Stimulated activated CD4-positive, alpha-beta T cell treated with anti-CD3 and anti-CD28 coated beads, Interleukin-2, amount 100 ng/mL, for 4 hours (primary cell): ENCODE measurements at places on chromosomes 7 and 10.
A peak's percentile ranks its signal among the peaks of the same experiment; 100 is the strongest.

DNA sequence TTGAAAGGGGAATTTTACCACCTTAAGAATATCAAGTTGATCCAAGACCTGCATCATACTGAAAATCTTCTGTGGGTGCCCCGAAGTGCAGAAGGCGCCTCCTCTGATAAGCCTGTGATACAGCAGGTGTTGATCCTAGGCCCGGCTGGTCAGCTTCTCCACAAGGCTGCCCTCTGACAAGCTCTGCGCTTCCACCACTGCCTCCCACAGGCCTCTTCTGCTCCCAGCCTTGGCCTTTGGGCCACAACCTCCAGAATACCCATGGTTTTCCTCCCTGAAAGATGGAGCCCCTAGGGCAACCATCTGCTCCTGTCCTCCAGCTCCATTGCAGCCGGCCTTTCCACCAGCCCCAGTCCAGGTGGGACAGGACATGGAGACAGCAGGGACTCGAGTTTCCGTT is 5.6 kb upstream of the OGDHL start:
- no peak for DNase-seq

GRCh38 chr10:90621577-90621976 is 236.3 kb downstream of the HTR7 start:
- DNase-seq: no peak

DNA sequence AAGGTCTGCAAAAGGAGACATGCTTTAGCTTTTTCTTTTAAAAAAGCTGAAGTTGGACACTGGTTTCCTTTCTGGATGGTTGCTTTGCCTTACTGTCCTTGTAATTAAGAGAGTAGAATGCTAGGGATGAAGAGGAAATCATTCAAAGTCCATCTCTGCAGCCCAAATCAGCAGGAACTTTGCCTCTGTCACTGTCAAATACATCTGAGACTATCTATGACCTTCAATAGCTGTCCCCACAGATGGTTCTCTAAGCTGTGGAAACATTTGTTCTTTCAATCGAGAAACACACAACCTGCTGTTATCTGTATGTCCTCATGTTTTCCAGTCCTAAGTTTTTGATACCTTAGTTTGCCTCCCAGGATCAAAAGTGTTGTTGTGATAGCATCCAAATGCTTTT is 117.5 kb downstream of the SORBS1 start:
- no peak for DNase-seq

DNA sequence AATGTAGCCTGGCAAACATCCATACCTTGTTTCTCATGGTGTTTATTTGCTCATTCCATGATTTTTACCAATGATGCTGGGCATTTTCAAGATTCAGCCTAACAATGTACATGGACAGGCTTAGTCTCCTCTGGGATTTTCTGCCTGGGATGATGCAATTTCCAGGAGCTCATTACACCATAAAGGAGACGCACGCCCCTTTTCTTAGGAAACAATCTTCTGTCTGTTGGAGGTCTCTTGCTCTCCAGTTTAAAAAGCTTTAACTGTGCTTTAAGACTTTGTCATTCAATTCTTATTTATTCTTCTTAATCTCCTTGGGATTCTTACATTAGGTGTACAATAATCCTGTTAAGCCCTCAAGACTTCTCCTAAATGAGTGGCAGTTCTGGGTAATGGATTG is 150.3 kb upstream of the NRP1 start:
- no peak for DNase-seq

- no peak for DNase-seq
Measured at GRCh38 chr7:47471358-47471703, 110.6 kb downstream of the TNS3 start.

- DNase-seq: no peak
Measured at GRCh38 chr10:88986549-88987242, 3.9 kb upstream of the FAS start.

GRCh38 chr10:4790045-4790444 is 36.0 kb upstream of the AKR1E2 start:
- DNase-seq: no peak

- DNase-seq: no peak
Measured at GRCh38 chr7:94394437-94395140, at the start of gene COL1A2. Gene COL1A2, plus strand, starts transcription at chr7:94394895. Its CDS starts 137 bp downstream, at chr7:94395032.

DNA sequence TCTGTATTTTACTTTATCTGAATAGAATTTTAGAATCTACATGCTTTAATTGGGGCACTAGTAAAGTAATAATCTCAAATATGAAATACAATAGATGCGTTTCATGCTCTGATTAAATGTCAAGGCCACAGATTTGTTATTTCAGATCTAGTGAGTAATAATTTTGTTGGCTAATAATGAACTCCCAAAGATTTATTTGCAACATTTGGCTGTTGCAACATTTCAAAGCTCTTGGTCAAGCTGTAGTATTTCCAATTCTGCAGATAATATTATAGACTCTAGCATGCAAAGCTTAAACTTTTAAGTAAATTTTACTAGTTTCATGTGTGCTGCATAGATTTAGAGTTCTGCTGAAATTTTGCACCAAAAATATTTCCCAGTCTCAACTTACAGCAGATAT is 16.7 kb downstream of the LRRN3 start:
- DNase-seq: no peak

DNA sequence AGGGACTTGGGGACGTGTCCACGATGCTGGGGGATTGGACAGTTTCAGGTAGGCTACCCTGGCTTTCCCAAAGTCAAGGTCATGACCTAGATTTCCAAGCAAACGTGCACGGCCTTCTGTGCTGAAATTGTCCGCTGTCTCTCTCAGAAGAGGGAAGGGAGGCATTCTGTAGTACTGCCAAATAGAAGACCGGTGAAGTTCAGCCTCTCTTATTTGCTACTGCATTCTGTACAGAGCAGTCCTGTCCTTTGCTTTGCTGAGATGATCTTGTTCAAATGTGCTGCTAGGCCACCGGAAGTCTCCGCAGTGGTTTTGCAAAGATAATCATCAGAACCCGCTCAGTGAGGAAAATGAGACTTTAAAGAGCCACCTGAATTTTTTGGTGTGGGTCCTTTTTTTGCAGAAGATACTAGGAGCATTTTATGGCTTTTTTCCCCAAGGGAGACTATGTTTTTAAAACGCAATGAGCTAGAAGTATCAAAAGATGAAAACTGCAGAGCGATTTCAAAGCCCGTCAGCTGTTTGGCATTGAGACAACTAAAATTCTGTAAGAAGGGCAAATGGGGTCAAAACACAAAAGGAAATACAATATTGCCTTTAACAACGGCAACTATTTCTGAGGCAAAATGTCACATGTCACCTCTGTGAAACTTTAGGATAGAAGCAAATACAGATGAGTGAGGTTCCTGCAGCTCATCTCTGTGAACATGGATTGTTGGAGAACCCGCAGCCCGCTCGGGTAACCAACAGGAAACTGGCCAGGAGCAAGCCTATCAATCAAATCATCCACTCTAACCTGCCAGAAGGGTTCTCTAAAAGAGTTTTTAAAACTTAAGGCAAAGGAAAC is 1.3 kb upstream of the NMT2 start:
- DNase-seq: peak; percentile 13

DNA sequence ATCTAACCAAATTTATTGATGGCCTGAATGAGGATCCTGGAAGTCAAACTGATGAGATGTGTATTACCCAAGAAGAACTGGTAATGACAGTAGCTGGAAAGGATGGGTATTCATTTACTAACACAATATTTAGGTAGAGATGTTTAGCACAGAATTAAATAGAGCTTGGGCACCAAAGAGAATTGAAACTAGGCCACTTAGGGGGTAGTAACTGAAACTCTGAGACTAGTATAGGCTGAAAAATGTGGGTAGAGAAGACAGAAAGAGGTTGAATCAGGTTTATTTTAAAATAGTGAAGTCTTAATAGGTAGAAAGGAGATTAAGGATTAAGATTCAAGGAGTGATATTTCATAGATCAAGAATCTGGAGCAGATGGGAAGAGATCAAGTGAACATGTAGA is 155.8 kb downstream of the MLLT10 start:
- no peak for DNase-seq

DNA sequence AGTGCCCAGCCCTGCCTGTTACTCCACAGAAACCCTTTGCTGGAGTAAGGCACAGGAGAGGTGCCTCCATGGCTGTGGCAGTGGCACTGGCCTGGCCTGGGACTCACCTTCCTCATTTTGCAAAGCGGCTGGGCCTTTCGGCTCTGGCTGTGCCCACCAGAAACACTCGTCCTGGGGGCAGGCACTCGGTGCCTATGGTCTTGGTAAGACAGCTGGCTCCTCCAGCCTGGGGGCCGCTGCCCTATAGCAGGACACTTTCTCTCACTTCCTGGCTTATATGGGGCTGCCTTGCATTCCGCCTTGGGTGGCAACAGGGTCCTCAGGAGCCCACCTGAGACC is 13.2 kb downstream of the ZMIZ1 start:
- no peak for DNase-seq

DNA sequence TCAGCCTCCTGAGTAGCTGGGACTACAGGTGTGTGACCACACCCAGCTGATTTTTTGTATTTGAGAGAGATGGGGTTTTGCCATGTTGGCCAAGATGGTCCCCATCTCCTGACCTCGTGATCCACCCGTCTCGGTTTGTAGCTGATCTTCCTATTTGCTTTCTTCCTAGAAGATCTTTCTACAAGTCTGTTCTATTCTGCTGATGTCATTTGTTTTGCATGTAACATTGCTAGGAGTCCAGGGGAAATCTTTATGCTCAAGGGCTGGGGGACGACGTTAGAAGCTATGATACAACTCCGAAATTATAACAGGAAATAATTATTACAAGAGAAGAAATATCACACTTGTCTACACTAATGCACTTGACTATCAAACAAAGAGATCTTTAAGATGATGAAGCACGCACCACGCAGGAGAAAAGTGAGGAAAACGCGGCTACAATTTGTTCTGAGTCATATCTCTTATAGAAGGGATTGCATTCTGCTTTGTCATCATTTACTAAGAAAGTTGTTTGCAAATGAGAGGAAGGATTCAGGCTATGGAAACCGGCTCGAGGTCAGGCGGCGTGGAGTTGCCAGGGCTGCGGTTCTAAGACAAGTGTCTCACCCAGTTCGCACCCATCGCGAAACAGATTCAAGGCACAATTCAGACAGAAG is 103.0 kb upstream of the CARD11 start:
- no peak for DNase-seq

- no peak for DNase-seq
Measured at GRCh38 chr7:33539198-33539597, 366.1 kb upstream of the BMPER start.

DNA sequence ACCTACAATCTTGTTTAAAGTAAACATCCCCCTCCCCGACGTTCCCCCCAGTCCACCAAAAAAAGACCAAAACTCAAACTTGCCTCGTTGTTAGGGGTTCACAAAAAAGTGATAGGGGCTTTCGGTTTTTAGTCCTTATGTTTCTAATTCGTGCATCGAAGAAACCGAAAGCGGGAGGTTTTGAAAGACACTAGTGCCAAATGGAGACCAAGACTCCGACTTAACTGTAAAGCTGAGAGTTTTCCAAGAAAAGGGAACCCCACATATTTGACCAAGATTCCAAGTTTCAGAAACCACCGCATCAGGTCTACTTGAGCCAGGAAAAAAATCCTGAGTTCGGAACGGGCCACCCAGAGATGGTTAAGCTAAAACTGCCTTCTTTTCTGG is 534 bp downstream of the PSMA2 start:
- no peak for DNase-seq

DNA sequence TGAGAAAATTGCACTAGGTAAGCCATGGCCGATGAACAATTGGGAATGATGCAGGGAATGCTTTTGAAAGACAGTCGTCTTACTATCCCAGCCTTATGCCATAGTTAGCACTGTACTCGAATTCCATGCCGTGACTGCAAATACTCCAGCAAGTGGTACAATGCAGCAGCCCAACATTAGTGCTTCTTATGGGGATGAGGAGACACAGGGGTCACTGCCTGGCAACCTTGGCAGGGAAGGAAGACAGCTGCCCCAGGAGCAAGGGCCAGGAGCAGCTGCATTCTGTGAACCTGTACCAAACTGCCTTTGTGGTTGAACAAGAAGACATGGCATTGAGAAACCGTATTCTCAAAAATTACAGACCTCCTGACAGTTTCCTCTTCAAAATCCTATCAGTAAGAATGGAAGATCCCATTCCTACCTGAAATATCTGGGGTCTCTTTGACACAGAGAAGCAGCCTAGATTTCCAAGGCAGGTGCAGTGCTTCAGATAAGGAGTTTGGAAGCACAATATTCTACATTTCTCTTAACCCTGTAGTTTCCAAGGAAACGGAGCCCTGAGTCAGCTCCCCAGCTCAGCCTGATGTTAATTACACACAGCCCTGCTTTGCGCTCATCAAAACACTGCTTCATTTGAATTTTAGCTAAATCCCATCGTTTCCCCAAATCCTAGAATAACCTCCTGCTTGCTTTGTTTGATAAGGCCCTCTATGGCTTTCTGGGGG is 49.0 kb upstream of the FRMD4A start:
- DNase-seq: no peak

DNA sequence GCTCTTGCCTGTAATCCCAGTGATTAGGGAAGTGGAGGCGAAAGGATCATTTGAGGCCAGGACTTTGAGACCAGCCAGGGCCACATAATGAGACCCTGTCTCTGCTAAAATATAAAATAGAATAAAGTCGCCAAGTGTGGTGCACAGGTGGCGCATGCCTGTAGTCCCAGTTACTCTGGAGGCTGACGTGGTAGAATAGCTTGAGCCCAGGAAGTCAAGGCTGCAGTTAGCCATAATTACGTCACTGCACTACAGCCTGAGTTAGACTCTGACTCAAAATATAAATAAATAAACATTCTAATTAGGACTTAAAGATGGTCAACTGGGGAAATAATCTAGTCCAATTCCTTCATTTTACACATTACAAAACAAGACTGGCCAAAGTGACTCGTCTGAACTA is 768 bp downstream of the CHCHD2 start:
- DNase-seq: no peak

GRCh38 chr10:87661861-87662785 is 2.4 kb downstream of the PAPSS2 start:
- no peak for DNase-seq

GRCh38 chr10:44827431-44828006 is 83.6 kb upstream of the TMEM72 start:
- DNase-seq: no peak

- no peak for DNase-seq
Measured at GRCh38 chr10:73097305-73097670, 622 bp upstream of the P4HA1 start.

DNA sequence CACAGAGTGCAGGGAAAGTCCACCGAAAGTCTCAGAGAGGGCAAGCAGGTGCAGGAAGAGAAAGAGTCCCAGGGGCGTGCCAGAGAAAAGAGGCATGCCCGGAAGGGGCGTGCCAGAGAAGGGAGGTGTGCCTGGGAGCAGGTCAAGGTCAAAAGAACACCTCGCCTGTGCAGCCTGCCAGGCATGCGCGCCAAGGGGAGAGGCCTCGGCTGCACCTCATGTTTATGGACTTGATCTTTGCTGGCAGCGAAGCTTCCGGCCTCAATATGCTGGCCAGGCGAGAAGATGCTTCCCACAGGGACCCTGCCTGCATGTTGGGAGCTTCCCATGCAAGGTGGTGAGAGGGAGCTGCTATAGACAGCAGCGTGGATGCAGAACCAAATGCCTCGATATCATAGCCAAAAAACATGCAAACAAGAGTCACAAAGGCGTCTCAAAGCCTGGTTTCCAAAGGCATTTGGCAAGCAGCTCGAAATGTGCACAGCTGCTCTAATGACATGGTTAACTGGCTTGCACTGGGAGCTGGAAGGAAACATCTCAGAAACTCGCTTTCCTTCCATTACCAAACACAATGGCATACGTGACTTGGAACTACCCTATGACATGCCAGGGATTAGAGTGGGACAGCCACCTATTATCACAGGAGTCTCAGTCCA is 192.5 kb upstream of the PPP2R2D start:
- no peak for DNase-seq
